ENCODE measurements at places on chromosomes 3 and 15. TPM values are rescaled to one million over a fixed set of nuclear protein-coding genes. Genes with fewer than 3 reads are reported as not detected.

OR5K2 gene
- not detected for total RNA-seq

MON1A gene
- total RNA-seq = 3.0 TPM

OXTR gene
- total RNA-seq = 0.27 TPM

DUOX2 gene
- 0.04 TPM for total RNA-seq

CHRNA3 gene
- total RNA-seq = 0.04 TPM

CPNE9 gene
- not detected for total RNA-seq
